Fibroblast of skin of left biceps (primary cell): ENCODE measurements at places on chromosomes 7 and 10.

GRCh38 chr7:47635091-47636080, 53.5 kb upstream of the TNS3 start:
- no peak for DNase-seq

GRCh38 chr7:66263936-66264335, 58.8 kb downstream of the TPST1 start:
- DNase-seq, result no peak

GRCh38 chr10:16458166-16458955, 21.6 kb downstream of the PTER start:
- no peak for DNase-seq

DNA sequence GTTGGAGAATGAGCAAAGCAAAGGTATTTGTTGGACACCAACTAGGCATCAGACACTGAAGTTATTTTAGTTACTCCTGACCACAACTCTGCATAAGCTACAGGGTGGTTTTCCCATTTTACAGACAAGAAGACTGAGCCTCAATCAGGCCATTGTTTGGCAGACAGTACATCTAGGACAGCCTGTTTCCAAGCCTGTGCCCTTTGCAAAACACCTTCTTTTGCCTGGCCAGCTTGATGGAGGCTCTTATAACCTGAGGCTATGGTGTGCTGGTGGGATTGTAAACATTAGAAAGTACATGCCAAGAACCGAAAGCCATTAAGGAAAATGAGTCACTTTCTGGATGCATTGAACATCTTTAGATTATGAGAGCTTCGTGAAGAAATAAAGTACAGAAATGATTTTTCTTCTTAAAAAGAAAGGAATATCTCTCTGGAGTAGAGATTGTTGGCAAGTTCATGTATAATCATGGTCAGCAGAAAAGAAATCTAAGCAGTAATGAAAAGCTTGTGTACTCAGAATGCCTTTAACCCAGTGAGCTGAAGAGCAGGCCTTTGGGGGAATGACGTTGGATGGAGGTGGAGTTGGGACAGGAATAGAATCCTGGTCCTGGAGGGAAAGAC, 140.6 kb downstream of the KIAA1217 start:
- DNase-seq, result no peak

DNA sequence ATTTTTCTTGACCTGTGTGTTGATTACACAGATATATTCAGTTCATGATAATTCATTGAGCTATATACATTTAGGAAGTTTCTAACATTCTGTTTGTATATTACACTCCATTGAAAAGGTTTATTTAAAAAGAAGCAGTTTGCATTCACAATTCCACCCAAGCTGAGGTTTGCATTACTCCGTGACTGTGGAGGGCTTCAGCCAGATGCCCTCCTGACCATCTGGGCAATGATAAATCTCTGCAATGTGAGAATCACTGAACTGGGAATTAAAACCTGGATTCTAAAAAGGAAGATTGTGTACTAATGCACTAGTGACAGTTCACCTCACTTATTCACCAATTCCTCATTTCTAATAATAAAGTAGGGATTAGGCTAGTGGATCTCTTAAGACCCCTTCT, 36.4 kb upstream of the CYP2C9 start:
- no peak for DNase-seq

- no peak for DNase-seq
These were observed 500.4 kb downstream of the MAGI2 start for GRCh38 chr7:78953090-78953489.

- DNase-seq, result no peak
These were observed 65.8 kb downstream of the ENTPD1 start for GRCh38 chr10:95821720-95822119.

- DNase-seq, result no peak
These were observed 2.3 kb upstream of the PNPLA8 start for GRCh38 chr7:108528183-108528712.
